ENCODE measurements at places on chromosomes 1 and 21.

DNA sequence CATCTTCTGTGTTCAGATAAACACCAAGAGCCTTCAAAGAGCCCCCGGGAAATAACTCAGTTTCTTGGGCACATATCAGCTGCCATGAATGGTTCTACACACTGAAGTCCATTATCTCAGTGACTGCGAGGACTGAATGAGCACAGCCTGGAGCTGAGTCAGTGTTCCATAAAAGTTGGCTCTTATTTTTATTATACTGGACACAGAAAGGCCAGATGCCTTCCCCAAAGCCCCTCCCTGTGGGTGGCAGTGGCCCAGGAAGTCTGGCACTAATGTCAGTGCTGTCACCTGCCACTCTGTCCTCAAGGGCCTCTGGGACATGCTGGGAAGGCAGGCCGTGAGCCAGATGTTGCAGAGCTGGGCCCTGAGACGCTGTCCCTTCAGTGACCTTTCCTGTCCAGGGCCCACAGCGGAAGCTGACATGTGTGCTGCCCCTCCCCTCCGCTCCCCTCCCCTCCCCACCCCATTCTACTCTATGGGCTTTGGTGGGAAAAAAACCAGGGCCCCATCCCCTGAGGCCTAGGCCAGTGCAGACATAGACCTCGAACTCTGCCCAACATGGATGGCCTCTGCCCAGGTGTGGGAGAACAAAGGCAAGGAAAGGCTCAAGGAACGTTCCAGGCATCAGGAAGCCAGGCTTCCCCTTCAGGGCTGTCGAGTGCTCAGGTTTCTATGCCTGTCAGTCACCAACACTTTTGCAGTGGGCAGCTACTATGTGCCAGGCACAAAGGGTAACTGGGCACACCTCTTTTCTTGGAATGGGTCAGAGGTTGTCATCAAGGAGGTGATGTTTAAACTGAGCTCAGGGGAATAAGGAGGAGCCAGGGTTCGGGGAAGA is 22.4 kb upstream of the NPPB start:
- DNase-seq = no peak

DNA sequence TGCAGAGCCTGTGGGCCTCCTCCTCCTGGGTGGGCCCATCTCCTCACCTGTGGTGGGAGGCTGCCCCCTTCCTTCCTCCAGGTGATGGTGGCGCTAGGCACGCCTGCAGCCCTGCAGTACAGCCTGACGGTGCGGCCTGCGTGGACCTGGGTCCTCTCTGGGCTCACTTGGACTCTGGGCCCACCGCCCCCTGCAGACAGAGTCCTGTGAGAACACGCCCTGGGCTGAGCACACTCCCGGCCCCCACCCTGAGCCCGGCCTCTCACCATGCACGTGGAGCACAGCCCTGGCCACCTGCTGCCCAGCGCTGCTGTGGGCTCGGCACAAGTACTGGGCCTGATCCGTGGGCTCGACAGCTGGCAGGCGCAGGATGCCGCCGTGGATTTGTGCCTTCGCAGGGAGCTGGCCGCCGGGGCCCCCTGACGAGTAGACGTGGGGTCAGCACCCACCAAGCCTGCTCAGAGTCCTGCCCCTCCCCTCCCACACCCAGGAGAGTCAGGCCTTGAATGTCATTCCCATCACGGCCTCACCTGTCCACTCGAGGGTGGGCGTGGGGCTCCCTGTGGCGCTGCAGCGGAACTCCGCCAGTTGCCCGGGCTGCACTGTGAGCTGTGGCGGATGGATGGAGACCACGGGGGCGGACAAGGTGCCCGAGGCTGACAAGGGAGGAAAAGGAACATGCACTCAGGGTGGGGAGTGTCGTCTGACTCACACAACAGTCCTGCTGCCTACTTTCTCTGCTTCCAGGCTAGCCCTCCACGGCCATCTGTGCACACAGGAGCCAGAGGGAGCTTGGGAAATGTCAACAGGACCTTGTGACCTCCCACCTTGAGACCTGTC is 43.4 kb downstream of the LDLRAD2 start:
- DNase-seq = no peak

GRCh38 chr1:46616277-46617107 is at the start of gene MOB3C:
TSS of gene MOB3C (minus strand) at chr1:46616811. CDS start at chr1:46613321, 3,490 bp downstream.
- DNase-seq = peak; percentile 62

GRCh38 chr1:53736290-53736689 is 2.7 kb downstream of the GLIS1 start:
- DNase-seq = no peak

DNA sequence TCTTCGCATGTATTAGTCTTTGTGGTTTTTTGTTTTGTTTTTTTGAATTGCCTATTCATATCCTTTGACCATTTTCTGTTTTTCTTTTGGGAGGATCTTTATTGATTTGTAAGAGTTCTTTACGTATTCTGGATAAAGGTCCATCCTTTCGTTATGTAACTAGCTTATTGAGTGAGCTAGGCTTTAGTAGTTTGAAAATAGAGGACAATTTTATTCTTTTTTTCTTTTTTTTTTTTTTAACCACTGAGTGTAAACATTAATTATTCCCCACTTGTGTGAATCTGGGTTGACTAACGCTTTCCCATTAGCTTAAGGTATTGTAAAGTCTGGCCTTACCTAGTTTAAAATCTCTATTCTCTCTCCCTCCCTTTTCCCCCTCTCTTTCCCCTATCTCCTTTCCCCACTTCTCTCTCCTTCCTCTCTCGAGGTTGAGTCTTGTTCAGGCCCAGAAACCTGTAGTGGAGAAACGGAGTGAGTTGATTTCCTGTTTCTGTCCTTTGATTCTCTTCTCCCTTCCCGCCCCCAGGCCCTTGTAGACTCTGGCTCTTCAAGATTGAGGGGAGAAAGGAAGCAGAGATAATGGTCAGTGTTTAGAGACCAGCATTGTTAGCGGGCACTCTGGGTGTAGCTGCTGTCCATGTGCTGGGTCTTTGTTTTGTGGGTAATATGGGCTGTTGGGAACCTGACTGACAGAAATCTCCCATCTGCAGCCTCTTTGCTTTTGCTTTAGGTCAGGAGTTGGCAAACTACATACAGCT is 1.5 kb downstream of the MORC3 start:
- DNase-seq = peak; percentile 3

GRCh38 chr1:33634806-33635205 is 162.4 kb downstream of the ZSCAN20 start:
- no peak for DNase-seq

- no peak for DNase-seq
These were observed 1.6 kb downstream of the CSF3R start for GRCh38 chr1:36481091-36481490.

DNA sequence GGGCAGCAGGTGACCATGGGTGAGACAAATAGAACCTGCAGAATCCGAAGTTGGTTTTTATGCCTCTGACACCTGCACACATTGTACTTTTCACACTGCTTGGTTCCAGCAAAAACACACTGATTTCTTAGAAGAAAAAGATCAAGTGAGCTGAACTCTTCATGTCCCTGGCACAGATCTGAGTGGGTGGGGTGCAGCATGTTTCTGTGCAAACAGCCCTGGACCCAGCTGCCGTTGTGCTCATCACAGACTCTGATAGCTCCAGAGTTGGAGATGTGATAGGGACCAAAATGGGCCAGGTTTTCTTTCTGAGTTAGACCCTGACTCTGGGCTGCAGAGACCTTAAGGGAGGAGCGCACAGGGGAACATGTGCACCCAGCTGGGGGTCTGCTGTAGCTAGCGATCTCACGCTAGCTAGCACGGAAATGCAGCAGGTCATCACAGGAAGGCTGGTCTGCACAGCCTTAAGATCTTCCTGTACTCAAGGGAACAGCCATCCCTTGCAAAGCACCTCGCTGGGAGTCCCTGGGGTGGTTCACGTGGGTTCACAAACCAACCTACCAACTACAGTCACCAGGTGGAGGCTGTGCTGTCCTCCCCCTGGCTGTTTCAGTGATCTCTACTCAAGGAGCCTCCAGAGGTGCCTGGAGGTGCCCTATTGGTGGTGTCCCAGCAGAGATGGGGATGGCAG is 291.1 kb downstream of the PTPRU start:
- no peak for DNase-seq

- no peak for DNase-seq
These were observed 3.2 kb upstream of the ATP1A2 start for GRCh38 chr1:160112357-160112756.

DNA sequence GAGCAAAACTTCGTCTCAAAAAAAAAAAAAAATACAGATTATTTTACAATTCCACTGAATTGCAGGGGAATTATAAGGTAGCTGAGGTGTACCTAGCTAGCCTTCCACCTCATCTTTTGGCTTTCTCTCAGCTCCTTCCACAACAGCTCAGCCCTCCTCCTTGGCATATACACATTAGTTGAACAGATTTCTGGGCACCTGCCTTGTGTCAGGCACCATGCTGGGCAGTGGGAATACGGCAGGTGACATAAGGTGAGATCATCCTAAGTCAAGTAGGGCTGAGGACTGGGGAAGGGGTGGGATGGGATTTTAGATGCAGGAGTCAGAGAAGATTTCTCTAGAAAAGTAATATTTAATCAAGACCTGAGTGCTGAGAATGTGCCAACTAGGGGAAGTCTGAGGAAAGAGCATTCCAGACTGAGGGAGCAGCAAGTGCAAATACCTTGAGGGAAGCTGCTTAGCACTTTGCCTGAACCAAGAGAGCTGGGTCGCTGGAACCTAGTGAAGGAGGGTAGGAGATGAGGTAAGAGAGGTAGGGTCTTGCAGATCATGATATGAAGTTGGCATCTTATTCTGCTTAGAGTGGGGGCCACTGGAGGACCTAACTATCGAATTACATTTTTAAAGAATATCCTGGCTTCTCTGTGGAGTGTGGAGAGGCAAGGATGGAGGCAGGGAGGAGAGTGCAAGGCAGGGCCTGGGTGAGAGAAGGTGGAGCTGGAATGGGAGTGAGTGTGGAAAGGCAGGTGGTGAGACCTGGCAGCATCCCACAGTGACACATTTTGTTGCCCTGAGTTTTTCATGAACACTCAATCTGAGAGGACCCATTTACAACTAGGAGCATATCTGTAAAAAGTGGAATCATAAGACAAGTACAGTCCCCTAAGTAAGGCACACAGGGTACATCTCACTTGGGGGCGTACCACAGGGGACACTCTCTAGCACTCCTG is 28.2 kb downstream of the LAMC2 start:
- no peak for DNase-seq

GRCh38 chr1:17594690-17595601 is 55.4 kb downstream of the ARHGEF10L start:
- no peak for DNase-seq

GRCh38 chr1:77881061-77881460 is 7.4 kb upstream of the NEXN start:
- no peak for DNase-seq

GRCh38 chr1:227768125-227768439 is 32.8 kb downstream of the SNAP47 start:
- no peak for DNase-seq

DNA sequence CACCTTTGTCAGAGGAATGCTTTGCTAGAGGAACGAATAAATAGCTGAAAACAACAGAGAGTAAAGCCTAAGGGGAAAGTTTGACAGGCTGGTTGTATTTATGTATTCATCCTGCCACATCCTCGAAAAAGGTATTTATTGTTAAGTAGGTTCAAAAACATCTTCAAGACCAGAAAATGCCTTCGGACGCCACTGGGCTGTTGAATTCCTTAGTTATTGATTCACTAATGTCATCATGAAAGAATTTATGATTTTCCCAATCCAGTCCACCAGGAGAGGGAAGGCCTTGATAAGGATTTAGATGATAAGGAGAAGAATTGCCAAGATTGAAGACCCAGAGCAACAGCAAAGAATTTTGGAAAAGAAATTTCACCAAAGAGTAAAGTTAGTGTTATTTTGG is 35.2 kb upstream of the MAB21L3 start:
- no peak for DNase-seq

DNA sequence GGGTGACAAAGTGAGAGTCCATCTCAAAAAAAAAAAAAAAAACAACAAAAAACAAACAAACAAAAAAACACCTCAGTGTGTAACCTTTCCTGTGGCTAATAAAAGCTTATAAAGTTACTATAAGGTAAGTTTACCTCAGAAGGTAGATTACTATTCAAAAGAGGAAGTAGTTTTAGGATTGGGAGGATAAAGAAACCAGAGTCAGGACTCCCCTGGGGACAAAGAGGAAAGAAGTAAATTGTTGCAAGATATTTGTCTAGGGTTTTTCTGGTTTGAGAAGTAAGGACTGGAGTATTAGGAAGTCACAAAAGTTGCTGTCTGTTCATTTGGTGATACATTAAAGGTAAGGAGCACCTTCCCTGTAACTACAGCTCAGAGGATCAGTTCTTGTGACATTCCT is 23.8 kb upstream of the CENPF start:
- no peak for DNase-seq

DNA sequence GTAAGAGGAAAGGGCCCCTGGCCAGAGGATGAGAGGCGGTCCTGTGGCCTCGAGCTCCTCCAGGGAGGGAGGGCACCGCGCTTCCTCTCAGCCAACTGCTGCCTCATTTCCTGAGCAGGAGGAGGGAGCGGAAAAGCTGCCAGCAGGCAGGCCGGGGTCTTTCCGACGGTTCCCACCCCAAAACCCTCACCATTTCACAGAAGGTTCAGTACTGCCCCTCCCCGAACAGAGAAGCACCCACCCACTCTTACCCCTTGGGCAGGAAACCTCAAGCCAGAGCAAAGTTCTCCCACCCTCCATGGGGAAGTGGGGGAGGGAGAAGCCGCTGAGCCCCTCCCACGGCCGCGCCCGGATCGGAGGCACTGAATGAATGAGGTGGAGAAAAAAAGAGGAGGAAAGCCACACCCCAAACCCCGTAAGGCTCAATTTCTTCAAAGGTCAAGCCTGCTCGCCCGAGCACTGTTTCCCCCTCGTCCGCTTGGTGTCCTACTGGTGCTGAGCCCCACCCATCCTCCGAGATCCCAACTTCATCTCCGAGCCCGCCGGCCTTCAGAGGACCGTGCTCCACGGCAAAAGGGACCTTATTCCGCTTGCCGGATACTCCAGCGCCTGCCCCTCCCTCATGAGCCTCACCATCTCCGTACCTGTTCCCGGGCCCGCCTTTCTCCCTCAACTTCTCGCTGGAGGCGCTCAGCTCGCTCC is 9.4 kb downstream of the TPM3 start:
- peak; percentile 74 for DNase-seq

DNA sequence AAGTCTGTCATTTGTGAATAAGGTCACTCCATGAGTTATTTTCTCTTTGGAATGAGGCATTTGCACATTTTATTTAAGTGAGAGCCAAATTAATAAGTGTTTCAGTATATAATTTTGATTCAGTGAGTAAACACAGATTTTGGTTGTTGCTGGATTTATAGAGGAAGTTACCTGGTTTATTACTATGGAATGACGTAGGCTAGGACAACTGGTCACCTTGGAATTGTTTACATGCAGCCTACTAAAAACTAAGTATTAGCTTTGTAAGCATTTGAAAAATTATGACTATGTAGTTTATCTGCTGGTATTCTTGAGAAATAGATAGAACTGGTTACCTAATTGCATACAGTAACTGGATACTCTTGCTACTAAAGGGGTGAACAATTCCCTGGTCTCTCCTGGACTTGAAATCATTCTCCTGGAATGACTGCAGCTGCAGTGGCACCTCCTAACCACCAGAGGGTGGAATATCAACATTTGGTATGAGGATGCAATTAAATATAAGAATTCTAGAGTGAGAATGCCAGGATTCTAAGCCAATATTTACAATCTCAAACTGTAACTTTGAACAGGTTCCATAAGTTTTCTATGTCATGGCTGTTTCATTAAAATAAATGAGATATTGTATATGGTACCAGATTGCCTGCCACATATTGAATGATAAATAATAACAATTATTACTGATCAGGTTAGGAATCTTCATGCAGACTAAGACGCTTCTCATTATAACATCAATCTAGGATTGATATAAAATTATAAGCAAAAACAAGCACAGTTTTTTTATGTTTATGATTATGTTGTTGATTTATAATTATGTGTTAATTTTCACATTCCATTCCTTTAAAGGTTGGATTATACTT is 3.5 kb upstream of the KRTAP27-1 start:
- DNase-seq = peak; percentile 10

- no peak for DNase-seq
These were observed 57.2 kb downstream of the AKT3 start for GRCh38 chr1:243792891-243793290.

All from CD4-positive, alpha-beta T cell treated with Interleukin-6 at 100 ng/mL for 8 hours (primary cell).